GM20000 (cell line): ENCODE measurements at places on chromosomes 11 and 22.

DNA sequence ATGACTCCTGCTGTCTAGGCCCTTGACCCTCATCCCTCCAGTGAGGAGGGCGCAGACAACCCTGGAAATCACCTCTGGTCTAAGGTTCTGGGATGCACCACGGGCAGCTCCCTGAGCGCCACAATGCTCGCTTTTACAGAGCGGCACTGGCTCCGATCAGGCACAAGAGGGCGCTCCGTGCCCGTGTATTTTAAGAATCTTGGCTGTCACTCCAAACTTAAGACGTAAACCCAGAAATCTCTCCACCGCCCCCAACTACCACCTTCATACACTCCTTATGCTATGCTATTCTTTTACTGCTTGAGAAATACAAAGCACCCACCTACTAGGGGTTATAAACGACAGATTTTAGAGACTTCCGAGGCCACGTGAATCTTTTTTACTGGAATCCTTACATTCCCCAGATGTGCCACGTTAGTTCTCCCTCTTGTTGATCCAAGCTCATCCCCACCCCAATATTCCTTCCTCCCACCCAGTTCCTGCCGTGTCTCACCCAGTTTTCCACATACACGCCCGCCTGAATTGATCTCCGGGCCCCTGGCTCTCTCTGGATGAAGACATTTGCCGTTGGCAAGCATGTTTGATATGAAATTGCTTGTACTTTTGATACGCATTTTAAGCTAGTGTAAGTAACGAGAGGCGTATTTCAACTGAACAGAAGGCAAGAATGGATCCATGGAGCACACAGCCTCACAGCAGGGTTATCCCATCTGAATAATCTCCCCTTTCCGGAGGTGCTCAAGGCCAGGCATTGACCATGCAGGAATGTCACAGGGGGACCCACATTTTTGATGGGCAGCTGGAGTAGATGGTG lies 453.5 kb downstream of the OPCML start:
- DNase-seq = peak; percentile 52

DNA sequence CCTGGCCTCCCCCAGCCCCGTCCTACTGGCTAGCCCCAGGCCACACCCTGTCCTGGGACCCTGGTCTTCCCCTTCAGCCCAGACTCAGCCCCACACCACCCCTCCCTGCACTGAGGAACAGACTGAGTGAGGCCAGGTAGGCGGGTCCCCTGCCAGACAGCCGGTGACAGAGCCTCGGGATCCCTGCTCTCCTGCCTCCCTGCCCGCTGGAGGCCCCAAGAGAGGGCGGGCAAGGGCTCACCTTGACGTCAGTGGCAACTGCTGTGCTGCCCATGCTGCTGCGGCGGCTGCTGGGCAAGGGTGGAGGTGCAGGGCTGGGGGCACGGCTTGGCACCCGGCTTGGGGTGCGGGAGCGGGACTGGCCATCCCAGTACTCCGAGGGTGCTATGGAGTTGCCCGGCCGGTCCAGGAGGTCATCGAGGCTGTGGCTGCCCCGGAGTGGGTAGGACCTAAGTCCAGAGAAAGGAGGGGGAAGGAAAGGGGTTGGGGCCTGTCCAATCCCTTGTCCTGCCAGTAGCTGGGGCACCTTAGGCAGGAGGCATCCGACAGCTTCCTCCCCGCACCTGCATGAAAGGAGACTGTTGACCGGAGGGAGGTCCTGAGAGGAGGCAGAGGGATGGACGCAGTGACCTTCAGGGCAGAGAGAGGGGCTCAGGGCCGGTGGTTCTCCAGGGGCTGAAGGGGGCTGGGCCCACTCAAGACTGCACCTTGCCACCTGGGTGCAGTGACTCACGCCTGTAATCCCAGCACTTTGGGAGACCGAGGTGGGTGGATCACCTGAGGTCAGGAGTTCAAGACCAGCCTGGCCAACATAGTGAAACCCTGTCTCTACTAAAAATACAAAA lies 2.2 kb upstream of the SLC16A8 start:
- DNase-seq = no peak

DNA sequence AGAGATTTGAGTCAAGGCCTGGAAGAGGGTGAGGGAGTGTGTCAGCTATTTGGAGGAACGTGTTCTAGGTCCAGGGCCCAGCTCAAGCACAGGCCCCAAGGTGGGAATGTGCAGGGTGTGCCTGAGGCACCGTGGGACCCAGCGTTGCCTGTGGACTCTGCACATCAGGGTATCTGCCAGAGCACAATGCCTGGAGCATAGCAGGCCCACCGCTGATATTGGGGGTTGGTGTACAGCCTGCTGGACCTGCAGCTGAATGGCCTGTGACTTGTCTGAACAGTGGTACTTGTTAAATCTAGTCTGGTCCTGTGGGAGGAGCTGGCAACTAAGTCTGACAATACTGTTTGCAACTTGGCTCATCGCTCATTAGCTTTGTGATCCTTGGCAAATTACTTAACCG lies 131.7 kb downstream of the GRIK4 start:
- no peak for DNase-seq

GRCh38 chr11:12143461-12144258 lies 33.3 kb downstream of the MICAL2 start:
- DNase-seq = no peak

GRCh38 chr11:112610494-112610893 lies 349.8 kb upstream of the PLET1 start:
- DNase-seq = no peak

DNA sequence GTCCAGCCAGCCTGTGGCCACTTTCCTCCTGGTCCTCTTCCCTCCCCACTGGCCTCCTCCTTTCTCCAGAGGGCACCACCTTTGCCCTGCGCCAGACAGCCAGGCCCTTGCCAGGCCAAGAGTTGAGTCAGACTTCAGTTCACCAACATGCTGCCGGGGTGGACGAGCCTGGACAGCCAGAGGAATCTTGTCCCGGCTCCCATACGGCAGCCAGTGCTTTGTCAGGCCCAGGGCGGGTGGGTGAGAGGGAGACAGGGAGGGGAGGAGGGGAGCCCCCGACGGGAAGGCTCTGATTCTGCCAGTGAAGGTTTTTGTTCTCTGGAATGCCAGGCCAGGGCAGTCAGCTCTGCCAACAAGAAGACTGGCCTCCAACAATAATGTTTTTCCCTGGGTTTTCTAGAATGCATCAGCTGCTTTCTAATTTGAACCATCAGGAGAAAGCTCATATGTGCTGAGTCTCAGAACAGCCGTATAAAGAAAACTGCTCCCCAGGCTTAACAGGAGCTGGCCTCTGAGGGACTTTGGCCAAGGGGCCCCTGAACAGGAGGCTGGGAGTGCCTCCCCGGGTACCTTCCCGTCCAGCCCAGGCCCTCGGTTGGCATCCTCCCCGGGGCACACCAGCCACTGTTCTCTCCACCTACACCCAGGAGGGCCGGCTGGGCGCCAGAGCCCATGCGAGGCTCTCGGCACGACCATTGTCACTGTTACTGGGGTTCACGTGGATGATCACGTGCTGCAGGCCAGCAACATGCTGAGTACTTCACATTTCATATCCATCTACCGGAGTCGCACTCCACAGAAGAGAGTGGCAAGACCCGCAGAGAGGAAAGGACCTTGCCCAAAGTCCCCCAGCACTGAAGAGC lies 28.6 kb downstream of the LIF start:
- no peak for DNase-seq

GRCh38 chr22:37566329-37566837 lies 6.1 kb downstream of the CDC42EP1 start:
- DNase-seq = peak; percentile 68

GRCh38 chr22:47206164-47206563 lies 443.7 kb downstream of the TBC1D22A start:
- no peak for DNase-seq

DNA sequence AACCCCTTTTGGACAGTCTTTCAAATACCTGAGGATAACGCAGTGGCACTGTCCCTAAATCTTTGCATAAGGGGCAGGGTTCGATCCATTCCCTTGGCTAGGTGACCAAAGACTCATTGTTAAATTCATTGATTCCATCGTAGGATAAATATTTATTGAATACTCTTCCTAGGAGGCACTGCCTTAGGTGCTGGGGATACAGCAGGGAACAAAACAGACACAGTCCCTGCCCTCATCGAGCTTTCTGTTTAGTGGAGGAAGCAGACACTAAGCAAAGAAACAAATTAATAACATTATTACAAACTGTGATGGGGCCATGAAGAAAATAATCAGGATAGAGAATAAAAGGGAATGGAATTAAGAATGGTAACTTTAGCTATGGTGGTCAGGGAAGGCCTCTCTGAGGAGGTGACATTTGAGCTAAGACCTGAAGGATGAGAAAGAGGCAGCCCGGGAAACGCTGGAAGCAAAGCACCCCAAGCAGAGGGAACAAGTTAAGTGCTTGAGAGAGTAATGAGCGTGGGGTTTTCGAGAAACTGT lies 689 bp downstream of the B3GAT3 start:
- DNase-seq = no peak

DNA sequence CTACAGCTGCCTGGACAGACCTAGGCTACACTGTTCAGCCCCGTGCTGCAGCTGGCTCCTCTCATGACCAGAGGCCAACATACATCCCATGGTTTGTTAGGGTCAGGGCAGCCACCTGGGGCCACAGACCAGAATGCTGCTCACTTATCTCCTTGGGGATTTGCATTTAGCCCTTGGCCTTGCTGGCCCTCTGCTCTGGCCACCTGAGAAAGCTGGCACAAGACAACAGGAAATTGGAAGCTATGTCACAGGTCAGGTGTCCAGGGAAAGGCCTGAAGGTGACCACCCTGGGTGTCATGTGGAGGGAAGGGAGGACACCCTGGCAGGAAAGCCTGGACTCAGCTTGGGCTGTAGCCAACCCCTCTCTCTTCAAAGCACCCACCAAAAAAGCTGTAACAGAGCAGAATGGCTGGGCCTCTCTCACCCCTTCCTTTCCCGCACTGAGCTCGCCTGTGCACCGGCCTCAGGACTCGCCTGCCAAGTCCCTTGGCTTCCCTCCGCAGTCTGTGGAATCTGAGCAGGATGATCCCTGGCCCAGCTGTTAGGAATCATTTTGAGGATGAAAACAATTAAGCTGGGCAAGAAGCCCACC lies 86.3 kb downstream of the SNX19 start:
- no peak for DNase-seq

DNA sequence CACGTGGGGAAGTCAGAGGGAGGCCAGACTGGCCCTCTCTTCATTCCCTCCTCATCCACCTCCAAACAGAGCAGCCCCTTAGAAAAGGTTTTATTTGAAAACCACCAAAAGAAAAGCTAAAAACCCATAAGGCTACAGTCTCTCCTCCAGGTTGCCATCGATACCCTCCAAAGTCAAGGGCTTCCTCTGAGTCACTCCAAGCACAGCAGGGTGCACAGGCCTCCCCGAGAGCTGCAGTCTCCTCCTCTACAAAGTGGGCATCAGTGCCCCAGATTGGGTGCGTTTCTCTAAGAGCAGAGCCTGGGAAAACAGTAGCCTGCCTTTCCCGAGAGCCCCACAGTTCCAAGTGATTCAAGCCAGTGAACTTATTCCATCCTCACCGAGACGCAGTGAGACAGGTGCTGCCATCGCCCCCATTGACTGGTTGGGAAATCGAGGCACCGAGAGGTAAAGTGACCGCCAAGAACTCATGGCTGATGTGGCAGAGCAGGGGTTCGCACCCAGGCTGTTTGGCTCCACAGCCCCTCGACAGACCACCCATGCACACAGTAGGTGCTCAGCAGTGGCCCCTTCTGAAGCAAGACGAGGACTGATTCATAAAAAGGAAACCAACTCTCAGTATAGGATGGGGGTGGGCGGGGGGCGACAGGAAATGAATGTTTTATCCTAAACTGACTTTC lies 91.7 kb upstream of the SHISAL1 start:
- no peak for DNase-seq

- no peak for DNase-seq
These were observed 492.7 kb upstream of the API5 start for GRCh38 chr11:42819126-42819525.

GRCh38 chr11:108727665-108728064 lies 62.8 kb downstream of the DDX10 start:
- DNase-seq = no peak

DNA sequence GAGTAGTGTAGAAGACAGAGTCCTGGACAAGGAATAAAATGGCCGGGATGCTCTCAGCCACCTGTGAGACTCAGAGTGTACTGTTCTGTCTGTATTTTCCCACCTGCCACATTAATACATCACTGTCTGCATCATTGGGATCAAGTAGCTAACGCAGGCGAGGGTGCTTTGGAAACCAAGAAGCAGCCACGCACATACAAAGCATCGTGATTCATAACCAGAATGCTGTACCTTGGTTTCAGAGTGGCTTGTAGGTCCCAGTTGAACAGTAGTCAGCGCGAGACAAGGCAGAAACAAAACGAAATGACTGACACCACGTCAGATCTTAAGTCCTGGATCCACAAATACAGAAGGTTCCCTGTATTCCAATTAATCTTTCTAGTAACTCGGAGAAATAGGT lies 198.3 kb downstream of the GRIK4 start:
- DNase-seq = peak; percentile 62

DNA sequence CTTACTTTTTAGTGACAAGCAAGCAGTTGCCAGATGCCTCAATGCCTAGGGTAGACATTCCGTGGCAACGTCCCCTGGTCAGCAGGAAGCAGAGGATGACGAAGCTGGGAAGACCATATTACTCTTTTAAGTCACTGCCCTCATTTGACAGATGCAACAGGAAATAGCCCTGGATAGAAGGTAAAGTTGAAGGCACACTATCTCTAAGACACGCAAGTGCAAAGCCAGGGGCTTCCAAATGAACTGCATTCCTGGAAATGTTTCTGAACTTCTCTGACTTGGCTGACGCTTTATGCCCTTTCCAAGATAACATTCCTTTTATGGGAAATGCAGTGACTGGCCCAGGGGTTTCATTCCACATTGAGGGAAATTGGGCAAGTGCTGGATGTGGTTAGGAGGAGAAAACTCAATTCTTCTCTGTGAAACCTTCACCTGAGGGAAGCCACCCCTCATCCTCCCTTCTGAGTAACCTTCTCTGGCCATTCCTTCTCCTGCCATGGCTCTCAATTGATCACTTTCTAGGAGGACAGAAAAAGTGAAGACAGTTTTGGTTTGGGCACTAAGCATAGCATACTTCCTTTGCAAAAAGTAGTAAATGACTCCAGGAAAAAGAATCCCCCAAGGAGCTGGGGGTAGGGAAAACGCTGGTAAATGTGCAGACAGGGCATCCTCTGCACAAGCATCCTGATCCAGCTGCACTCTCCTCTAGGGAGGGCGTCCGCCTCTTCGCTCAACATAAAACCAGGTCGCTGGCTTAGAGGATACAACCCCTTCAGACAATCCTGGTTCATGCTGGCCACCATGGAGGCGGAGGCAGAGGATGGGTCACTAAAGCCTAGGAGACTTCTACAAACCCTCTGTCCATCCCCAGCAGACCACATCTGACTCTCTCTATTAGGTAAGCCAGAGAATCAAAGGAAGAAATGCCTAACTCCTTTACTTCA lies 14.5 kb downstream of the PCSK7 start:
- no peak for DNase-seq

GRCh38 chr22:21815357-21815756 lies 52.1 kb downstream of the MAPK1 start:
- DNase-seq = no peak

- DNase-seq = no peak
These were observed 110.2 kb downstream of the UVRAG start for GRCh38 chr11:75924966-75925784.

GRCh38 chr22:20062766-20063083 lies 17.3 kb upstream of the DGCR8 start:
- no peak for DNase-seq
